ENCODE measurements at places on chromosomes 6 and 20.

- no peak for DNase-seq
Observed at GRCh38 chr6:116564921-116565872, 6.1 kb upstream of the RWDD1 start.

DNA sequence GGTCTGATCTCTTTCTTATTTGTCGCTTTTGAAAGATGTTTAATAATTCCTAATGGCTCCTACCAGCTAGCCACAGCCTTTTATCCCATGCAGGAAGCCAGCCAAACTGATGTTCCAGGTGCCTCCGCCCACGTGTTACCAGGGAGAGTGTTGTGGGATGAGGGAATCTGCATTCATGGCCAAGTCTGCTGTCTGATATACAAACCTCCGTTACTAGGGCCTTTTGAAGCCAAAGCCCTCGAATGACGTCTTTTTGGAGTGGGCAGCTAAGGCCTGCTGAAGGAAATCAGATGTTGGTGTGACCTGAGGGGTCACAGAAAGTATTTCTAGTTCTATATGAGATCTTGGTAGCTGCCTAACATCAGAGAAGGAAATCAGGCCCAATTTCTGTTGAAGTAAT is 21.3 kb downstream of the STK35 start:
- DNase-seq: no peak

- DNase-seq: no peak
Observed at GRCh38 chr6:149473080-149474052, 11.4 kb downstream of the ZC3H12D start.

- no peak for DNase-seq
Observed at GRCh38 chr20:49872056-49872455, 43.3 kb downstream of the SPATA2 start.

DNA sequence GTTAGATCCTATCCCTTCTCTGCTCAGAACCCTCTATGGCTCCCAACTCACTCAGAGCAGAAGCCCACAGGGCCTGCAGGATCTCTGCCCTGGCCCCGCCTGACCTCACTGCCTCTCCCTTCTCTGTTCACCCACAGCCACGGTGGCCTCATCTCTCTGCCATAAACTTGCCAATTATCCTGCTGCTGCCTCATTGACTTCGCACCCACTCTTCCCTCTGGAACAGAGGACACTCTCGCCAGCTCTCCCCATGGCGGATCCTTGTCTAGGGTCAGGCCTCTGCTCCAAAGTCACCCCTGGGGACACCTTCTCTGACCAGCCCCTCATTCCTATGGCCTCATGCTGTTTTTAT is 86.4 kb downstream of the CEBPB start:
- DNase-seq: no peak

DNA sequence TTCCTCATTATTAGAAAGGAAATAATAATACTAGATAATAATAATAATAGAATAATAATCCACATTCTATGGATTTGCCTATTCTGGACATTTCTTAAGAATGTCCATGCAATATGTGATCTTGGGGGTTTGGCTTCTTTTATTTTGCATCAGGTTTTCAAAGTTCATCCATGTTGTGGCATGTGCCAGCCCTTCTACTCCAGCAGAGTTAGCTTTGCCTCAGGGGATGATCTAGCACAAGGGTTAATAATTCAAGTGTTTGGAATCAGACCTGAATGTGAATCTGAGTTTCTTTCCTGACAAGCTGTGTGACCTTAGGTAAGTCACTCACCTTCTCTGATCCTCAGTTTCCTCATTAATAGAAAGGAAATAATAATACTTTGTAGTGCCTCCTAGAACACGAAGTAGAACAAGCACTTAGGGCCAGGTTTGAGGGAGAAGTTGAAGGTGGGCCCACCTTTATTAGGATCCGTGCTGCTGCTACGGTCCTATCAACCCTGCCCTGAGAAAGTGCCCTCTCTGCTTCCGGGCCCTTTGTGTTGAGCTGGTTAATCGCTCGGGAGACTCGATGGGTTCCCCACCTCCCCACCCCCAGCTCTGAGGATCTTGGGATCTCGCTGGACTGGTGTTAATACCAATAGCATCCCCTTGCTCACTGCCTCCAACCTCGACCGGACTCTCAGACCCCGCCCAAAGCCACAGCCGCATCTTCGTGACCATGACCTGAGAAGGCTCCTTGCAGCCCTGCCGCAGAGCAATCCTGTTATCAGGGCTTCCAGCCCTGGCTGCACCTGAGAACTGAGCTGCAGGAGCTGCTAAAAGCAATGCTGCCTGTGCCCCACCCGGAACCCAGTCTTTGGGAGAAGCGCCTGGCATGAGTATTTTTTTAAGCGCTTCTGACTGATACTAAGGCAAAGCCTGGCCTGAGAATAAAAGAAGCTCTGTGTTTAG is 26.9 kb downstream of the RBM38 start:
- no peak for DNase-seq

- no peak for DNase-seq
Observed at GRCh38 chr6:80667006-80667405, 560.5 kb downstream of the BCKDHB start.

DNA sequence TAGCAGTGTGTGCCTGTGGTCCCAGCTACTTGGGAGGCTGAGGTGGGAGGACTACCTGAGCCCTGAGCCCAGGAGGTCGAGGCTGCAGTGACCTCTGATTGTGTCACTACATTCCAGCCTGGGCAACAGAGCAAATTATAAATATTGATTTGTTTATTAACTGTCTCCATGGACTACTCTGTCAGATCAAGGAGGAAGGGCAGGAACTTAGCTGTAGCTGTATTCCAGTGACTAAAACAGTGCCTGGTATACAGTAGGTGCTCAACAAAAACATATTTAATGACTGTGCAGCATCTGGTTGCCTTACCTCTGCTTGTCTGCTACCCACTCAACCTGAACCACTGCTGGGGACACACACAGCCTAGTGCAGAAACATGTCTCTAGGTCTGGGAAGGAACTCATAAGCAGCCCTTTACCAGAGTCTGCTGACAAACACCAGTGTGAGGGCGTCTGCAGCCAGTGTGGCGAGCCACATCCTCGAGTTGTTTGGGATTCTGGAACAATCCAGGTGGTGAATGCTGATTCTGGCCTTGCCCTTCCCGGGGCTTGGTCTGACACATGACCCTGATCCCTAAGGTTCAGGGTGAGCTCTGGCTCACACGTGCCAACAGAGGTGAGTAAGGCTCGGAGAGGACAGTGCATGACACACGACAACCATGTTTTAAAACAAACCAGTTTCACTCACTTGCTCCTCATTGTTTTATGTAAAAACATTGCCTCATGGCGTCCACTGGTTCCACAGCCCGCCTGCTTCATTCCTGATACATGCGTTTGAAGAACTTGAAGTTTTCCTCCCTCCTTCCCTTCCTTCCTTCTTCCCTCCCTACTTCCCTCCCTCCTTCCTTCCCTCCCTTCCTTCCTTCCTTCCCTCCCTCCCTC is 117.9 kb upstream of the ZNF217 start:
- DNase-seq: no peak

GRCh38 chr6:28982476-28983266 is 22.4 kb downstream of the ZNF311 start:
- DNase-seq: peak; percentile 39

GRCh38 chr6:134910593-134910935 is 39.3 kb downstream of the ALDH8A1 start:
- DNase-seq: no peak

DNA sequence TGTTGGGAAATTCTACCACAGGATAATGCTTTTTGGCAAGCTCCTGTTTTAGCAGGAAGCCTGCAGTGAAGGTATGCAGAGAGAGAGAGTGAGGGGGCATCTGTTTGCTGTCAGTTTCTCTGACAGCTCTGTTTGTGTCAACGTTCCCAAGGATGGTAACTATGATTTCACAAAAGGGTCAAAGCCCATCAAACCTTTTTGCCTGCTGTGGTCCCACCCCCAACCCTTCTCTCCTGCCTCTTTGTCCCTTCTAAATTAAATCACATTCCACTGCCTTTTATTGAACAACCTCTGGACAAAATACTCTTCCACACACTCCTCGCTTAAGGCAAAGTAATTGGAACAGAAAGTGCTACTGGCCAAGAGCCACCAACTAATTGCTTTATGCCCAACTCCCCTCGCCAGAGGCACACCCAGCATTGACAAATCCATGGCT is 128.3 kb downstream of the TSHZ2 start:
- DNase-seq: no peak

DNA sequence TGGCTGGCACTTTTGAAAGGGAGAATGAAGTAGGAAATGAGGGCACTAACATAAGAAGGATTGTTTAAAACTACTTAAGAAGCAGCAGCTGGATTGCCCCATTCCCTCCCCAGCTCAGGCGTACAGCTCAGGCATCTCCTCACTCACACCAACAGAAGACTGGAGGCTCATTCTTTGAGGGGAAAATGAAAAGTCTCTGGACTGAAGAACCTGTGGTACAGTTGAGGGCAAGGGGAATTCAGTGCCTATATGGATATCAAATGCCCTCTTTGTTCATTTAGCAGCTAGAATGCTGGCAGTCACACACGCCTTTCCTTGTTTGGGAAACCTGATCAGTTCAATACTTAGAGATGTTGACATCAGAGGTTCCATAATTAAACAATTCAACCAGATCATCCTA is 502.1 kb upstream of the SOX4 start:
- no peak for DNase-seq

DNA sequence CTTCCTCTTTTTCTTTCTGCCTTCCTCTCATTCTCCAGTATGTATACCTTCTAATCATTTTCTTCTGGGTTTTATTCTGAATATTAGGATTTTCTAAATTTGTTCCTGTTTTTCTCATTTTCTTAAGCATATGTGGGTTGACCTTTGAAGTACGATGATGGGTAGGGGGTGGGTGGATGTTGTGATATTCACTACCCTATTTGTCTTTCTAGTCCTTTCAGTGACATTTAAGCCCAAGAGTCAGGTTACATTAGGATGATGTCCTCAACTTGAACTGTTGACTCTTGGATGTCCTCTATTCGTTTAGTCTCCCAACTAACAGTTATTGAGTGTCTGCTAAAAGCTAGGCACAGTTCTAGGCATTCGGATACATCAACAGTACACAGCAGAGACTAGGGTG is 7.3 kb downstream of the ABT1 start:
- DNase-seq: no peak

- no peak for DNase-seq
Observed at GRCh38 chr20:51156041-51156982, 133.4 kb upstream of the KCNG1 start.

- DNase-seq: no peak
Observed at GRCh38 chr6:142705054-142705453, 239.9 kb downstream of the HIVEP2 start.

DNA sequence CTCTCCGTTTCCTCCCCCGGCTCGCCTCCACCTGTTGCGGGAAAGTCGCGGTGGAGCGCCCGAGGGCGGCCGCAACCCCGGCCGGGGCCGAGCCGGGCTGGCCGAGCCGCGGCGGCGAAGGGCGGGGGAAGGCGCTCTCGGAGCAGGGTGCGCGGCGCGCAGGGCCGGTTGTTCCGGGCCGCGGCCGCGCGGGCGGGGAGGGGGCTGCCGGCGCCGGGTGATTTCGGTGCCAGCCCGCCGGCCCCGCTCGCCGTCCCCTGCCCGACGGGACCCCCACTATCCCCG is 235 bp downstream of the MAP7 start:
- DNase-seq: no peak

- no peak for DNase-seq
Observed at GRCh38 chr20:13054011-13054410, 45.2 kb downstream of the SPTLC3 start.

DNA sequence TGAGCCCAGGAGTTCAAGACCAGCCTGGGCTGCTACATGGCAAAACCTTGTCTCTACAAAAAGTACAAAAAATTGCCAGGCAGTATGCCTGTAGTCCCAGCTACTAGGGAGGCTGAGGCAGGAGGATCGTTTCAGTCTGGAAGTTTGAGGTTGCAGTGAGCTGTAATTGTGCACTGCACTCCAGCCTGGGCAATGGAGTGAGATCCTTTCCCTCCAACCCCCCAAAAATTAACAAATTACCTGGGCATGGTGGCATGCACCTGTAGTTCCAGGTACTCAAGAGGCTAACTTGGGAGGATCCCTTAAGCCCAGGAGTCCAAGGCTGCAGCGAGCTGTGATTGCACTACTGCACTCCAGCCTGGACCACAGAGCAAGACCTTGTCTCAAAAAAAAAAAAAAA is 29.4 kb upstream of the GMPR start:
- DNase-seq: no peak

GRCh38 chr6:141437685-141438084 is 695.0 kb upstream of the GJE1 start:
- no peak for DNase-seq

GRCh38 chr6:84450018-84450417 is 222.6 kb upstream of the CEP162 start:
- no peak for DNase-seq

Measured in activated CD8-positive, alpha-beta T cell treated with anti-CD3 and anti-CD28 coated beads, Interleukin-2, amount 10 ng/mL, durations not matched to agents 7 days and 5 days (primary cell).